SHP77 treated with DMSO at 0.1 percent for 48 hours (cell line): ENCODE measurements at places on chromosomes 7 and 10.
A peak's percentile ranks its signal among the peaks of the same experiment; 100 is the strongest.

DNA sequence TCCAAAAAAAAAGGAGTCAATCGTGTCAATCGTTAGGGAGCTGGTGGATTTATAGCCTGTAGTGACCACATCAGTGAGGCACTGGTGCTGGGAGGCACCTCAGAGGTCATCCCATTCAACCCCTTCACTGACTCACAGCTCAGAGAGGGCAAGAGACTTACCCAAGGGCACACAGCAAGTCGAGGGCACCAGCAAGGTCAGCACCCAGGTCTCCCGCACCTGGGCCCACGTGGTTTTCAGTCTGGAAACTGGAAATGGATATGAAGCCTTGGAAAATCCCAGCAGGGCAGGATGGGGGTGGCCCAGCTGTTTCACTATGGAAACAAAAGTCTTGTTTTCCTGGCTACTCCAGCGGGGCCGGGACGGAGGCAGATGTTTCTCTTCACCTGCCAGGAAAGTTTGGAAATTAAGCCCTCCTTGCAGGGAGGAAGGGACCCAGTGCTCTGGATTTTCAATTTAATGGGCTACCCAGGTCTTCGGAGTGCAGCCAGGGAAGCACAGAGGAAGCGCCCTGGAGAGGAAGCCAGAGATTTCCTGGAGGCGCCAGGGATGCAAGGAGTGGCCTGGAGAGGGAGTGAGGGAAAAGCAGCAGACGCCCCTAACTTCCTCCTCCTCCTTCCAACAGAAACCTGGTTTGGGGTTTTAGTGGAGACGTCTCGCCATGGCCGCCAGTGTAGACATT is 157.2 kb upstream of the TNRC18 start:
- no peak for DNase-seq

GRCh38 chr7:140050100-140050499 is 12.7 kb downstream of the PARP12 start:
- DNase-seq, result no peak

DNA sequence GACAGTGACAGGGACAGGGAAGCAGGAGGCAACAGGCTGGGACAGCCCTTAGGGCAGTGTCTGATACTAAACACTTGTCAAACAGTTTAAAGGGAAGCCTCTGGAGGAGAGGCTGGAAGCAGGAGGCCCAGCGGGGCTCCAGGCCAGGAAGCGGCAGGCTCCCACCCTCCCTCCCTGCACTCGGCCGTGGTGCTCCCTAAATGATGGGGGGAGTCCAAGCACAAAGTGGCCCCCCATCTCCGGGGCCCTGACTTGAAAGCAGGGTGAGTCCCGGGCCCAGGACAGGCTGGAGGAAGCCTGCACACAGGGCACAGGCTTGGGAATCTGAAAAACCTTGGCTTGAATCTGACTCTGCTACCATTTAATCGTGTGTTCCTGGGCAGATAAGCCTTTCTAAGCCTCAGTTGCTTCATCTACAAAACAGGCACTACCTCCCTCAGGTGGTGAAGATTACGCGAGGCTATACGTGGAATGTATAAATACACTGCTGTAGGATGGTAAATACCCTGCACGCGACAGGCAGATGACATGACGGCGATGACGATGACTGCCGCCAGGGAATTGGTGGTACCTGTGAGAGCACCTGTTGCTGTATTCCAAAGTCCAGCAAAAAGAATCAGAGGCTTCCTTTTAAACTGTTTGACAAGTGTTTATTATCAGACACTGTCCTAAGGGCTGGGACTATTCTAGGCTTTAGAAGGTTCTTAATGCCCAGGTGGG is 34.1 kb downstream of the GBX1 start:
- no peak for DNase-seq

GRCh38 chr7:70736715-70737460 is 395.1 kb upstream of the GALNT17 start:
- DNase-seq, result no peak

DNA sequence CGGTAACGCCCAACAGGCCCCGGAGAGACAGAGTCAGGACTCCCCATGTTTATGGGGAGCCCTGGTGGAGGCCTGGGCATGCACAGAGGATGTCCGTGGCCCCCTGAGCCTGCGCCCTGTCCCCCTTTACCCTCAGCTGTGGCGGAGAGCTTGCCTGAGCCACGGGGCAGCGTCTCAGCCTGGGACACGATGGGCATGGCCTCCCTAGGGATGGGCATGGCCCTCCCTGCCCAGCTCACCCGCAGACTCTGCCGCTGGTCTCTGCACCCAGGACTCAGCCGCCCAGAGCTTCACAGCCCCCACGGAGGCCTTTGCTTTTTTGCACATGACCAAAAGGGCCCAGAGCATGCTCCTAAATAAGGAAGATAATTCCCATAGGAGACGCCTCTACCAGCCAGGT is 394.2 kb downstream of the PTPRN2 start:
- no peak for DNase-seq

GRCh38 chr7:50721661-50722259 is 60.9 kb downstream of the GRB10 start:
- DNase-seq, result no peak

GRCh38 chr7:21108182-21108581 is 319.7 kb upstream of the SP4 start:
- DNase-seq, result peak; percentile 79
